NCI-H187 treated with DMSO at 0.1 percent for 48 hours (cell line): ENCODE measurements at places on chromosomes 5 and 9.

GRCh38 chr5:75847561-75848021 is 130.4 kb upstream of the POC5 start:
- DNase-seq = no peak

DNA sequence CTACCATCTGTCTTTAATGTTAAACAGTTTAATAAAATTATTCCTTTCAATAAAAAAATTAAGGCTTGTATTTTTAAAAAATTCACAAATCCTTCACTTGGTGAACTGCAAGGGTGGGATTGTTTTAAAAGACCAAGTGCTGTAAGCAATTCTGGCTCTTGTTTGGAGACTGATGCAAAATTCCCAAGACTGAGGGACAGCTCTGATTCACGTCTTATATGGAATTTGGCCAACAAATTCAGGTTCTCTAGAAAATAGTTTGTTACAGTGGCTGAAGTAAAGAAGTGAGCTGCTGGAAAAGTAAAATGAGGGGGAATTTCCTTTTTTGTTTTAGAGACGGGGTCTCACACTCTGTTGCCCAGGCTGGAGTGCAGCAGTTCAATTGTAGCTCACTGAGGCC is 58.3 kb downstream of the PRELID2 start:
- no peak for DNase-seq

GRCh38 chr5:143205386-143205785 is 198.1 kb downstream of the NR3C1 start:
- DNase-seq = no peak

GRCh38 chr5:111930905-111931461 is 174.0 kb upstream of the NREP start:
- no peak for DNase-seq

DNA sequence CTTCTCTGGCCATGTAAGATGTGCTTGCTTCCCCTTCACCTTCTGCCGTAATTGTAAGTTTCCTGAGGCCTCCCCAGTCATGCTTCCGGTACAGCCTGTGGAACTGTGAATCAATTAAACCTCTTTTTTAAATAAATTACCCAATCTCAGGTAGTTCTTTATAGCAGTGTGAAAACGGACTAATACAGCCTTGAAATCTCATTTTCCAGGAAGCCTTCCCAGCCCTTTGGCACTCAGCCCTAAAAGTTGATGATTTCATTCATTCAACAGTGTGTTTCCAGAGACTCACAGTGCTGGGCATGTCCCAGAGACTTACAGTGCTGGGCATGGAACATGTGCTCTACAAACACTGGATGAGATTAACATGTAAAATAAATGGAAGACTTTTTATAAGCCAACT is 135.8 kb downstream of the DCP2 start:
- DNase-seq = no peak

DNA sequence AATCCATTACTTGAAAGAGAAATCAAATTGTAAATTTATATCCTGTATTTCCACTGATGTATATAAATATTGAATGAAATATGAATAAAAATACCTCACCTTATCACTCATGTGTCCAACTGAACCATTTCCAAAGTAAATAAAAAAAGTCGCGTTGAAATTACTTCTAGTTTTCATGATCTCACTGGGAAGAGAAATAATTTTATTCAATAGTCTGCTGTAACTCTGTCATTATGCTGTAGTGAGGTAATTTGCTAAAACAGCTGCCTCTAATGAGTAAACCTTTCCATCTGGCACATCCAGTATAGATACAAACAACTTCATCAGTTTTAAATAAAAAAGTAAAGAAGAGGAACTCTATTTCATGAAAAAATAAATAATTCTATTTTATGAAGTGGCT is 611.5 kb downstream of the ZNF608 start:
- no peak for DNase-seq

- no peak for DNase-seq
Observed at GRCh38 chr5:140372971-140373487, 13.0 kb downstream of the SLC4A9 start.

- DNase-seq = no peak
Observed at GRCh38 chr9:72597181-72597517, 75.7 kb downstream of the TMC1 start.

DNA sequence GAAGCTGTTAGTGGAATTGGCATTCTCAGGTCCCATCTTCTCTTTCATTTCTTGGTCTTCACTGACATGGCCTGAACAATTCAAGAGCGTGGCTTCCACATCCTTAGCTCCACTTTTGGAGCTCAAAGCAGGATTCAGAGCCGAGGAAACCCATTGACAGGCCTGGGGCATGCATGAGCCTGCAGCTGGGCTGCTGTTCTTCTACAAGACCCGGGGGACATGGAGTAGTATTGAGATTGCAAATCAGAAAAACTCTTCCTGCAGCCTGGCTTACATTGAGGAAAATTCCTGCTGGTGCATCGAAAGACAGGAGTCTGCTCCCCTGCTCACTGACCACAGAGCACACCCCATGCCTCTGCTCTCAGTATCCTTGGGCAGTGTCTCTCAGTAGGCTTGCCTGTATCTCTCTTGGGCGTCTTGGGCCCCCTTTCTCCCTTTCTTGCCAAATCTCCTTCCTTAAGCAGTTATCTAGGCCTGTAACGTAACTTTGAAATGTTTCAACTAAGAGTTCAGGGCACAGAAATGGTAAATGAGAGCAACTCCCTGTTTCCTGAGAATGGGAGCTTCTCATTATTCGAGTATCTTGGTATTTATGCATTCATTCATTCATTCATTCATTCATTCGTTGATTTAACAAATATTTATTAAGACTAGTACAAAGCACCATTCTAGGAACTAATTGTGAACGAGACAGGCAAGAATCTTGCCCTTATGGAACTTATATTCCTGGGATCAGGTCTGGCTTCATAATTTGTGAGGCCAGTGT is 603.6 kb upstream of the CLINT1 start:
- DNase-seq = no peak

DNA sequence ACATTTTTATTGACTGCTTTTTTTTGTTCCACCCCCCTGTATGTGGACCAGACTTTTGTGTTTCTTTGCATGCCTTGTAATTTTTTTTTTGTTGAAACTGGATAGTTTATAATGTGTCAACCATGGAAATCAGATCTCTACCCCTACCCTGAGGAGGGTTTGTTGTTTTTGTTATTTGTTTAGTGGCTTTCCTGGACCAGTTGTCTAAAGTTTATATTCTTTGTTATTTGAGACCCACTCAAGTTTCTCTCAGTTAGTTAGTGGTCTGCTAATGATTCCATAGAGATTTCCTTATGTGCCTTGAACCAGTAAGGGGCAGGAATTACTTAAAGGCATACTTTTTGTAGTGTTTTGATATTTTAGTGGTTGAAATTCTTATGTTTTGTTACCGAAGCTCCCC is 41.1 kb downstream of the GCNT1 start:
- no peak for DNase-seq

GRCh38 chr5:103505581-103506305 is 56.8 kb downstream of the NUDT12 start:
- DNase-seq = no peak

DNA sequence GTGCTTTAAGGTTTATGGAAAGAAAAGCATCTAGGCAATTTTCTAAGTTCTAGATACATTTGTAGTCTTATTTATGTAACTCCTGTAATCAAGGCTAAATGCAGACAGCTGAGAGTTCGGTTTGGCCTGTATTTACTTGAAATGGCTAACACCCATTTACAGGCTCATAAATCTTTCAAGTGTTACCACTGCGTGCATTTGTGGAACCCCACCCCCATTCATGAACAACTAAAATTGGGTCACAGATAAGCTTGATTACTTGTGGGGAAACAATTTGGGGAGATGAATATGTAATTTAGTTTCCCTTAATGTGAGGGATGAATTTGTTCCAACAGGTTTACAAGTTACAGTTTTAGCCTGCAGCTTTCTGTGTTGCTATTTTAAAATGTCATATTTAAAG is 360.6 kb downstream of the ARRDC3 start:
- no peak for DNase-seq

- no peak for DNase-seq
Observed at GRCh38 chr5:141411575-141411974, 1.2 kb upstream of the PCDHGA10 start.

GRCh38 chr9:121902461-121903135 is 190.5 kb downstream of the TTLL11 start:
- no peak for DNase-seq

GRCh38 chr5:122864400-122864799 is 19.0 kb downstream of the SNX24 start:
- DNase-seq = no peak

DNA sequence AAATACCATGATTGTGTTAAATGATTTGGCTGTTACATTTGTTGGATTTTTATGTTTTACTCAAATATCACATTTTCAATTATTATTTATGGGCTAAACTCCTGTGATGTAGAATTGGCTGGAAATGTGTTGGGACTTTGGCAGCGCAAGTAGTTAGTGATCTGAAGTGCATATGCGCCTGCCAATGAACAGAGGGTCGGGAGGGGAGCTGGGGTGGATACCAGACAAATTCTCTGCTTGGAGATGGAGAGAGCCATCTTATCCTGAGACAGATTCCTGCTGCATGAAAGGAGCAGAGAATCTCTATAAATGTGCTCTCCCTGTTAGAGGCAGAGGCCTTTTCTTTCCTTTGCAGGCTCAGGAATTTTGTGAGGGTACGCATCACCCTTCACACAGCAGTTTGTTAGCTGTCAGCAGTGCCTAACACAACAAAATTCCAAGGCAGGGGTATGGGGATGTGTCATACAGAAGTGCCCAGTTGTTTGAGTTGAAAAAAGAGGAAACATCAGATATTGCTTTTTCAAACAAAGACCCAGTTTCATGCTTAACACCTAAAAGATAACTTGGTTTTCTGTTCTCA is 489.1 kb downstream of the CSNK1G3 start:
- no peak for DNase-seq

DNA sequence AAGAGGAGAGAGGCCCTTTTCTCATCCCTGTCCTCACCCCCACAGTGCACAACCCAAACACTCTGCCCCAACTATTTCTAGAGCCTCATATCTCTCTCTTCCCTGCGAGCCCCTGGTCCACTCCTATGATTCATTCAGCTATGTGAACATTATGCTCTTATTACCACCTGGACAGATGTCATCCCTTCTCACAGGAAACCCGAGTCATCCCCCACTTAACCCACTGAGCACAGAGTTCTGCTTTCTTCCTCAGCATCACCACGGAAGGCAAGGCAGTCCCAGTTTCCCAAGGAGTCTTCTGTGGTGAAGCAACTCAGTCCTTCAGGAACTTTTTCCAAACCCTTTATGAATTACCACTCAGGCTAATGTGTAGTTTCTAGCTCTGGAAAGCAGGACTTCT is 1.3 kb downstream of the DNAI1 start:
- no peak for DNase-seq

GRCh38 chr9:100639854-100640253 is 62.0 kb downstream of the CAVIN4 start:
- no peak for DNase-seq

- DNase-seq = no peak
Observed at GRCh38 chr5:61026004-61026403, 81.0 kb downstream of the NDUFAF2 start.
